Umbilical cord (tissue), 2 donors: ENCODE measurements at places on chromosomes 4 and X.

GRCh38 chrX:619451-619811 lies 11.2 kb upstream of the SHOX start:
- DNase-seq, result no peak

DNA sequence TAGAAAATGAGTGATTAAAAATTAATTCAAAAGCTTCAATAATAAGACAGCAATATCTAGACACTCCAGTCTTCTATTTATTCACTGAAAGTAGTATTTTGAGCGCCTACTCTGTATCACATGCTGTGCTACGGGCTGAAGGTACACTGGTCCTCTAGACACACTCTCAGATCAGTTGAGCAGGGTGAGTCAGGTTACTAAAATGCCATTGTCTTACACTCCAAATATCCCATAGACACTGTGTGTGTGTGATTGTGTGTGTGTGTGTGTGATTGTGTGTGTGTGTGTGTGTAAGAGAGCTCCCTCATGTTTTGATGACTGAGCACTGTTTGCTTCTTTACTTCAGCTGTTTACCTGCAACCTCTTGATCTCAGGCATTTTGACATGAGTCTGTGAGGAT lies 342.8 kb upstream of the BOD1L1 start:
- DNase-seq, result no peak

DNA sequence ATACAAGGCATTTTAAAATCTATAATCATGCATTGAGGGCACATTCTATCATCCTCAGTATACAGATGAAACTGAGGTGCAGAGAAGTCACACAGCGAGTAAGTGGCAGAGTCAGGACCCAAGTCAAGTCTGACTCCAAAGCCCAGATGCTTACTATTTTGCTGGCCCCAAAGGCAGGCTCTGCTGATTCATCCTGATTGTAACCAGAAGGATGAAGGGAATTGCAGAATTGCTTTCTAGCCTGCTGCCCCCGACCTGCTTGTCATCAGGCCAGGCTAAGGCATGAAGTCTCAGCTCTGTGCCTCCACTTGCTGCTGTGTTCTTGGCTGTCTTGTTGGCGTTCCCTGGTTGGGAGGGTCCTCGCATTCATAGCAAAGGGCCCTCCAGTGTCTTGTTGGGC lies 62.7 kb downstream of the SLC9A6 start:
- DNase-seq, result no peak

- DNase-seq, result no peak
Measured at GRCh38 chr4:127783955-127784770, 2.0 kb downstream of the HSPA4L start.

- DNase-seq, result no peak
Measured at GRCh38 chr4:158155656-158156356, 17.0 kb downstream of the GASK1B start.

DNA sequence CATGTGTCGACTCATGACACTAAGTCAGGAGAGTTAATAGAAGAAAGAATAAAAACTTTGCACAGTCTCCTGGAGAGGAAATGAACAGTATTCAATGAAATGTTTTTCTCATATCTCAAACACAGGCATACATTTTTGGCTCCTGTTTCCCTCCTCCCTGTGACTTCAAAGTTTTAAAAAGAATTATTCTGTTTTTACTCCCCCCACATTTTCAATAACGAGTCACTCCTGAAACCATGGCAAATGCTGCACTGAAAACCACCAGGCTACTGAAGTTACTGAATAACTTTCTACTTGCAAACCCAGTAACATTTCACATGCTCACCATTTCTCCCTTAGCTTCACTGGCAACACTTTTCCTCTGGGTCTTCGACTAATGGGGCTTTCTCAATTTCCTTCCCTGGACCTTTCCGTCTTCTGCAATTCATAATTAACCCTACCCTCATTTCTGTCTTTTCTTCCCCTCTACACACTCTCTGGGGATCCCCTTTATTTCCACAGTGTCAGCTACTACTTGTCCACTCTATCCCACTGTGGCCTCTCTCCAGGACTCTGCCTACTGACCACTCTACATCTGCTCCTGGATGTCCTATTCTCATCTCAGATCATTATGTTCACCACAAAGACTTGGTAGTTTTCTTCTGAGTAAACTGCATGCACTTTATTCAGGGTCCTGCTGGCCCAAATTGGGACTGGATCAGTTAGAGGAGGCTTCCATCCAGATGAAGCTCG lies 225.8 kb upstream of the ETNPPL start:
- no peak for DNase-seq

- no peak for DNase-seq
Measured at GRCh38 chrX:37075892-37076595, 67.9 kb downstream of the FAM47C start.

GRCh38 chr4:38949411-38950051 lies 81.9 kb downstream of the FAM114A1 start:
- DNase-seq, result no peak

DNA sequence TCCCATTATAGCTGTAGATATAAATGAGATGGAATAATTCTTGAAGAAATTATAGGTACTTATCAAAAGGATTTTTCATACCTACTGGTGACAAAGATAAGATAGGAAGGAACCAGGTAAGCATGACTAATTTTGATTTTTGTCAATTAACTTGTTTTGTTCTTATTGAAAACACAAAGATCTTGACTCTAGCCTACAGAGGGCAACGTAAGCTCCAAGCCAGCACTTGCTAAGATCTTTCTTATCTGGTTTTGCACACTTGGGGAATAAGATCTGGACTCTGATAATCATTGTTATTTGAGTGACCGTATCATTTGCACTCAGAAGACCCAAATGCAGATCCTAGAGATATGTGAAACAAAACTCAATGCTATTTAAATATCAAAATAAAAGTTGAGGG lies 223.4 kb downstream of the VEGFC start:
- DNase-seq, result no peak

DNA sequence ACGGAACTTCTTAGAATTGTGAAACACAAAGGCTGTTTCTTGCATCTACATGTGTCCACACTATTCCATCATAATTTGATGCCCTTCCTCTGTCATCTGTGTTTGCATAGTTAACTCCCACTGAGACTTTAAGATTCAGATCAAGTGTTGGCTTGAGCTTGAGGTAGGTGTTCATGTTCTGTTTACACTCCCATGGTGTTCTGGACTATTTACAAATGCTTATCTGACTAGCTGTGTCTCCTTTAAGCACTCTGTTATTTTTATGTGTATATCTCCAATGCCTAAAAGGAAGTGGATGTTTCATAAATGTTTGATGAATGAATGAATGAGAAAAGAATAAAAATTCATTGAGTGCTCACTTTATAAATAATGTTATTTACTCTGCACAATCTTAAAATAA lies 622.7 kb downstream of the RAB28 start:
- no peak for DNase-seq

DNA sequence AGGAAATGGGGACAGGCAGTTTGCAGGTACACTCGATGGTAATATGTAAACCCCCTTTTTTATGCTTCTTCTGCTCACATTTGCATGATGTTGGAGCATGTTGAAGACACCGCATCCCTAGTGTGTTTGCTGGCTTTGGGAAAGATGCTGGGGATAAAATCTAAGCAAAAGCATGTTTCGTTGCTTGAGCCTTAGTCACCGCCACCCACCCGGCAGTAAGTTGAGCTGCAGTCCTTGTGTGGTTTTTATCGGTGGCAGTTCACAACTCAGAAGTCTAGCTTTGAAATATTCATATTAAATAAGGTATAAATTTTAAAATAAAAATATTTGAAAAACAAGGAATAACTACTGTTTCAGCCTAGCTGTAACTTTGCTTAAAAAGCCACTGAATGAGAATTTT lies 21.7 kb upstream of the MND1 start:
- no peak for DNase-seq

GRCh38 chrX:23118163-23118562 lies 118.4 kb downstream of the DDX53 start:
- DNase-seq, result no peak

GRCh38 chrX:46803140-46803539 lies 33.7 kb upstream of the RP2 start:
- no peak for DNase-seq

GRCh38 chr4:22653752-22654151 lies 39.0 kb upstream of the GBA3 start:
- no peak for DNase-seq

GRCh38 chr4:117334451-117335188 lies 249.2 kb upstream of the TRAM1L1 start:
- DNase-seq, result no peak

DNA sequence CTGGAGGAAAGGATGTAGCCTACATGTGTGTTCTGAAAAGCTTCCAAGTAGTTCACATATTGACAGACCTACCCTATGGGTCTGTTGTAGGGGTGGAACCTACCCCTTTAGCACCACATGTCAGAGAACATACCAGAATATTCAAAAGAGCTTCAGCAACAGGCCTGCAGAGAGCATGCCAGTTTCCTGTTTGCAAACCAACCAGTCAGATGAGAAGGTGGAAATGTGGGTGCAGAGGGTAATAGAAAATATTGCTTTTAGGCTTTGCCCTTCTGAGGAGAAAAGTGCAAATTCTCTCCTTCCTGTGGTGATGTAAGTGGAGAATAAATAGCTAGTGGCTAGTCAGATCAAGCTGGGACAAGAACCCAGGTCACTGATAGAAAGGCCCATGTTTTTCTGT lies 16.4 kb downstream of the INTS6L start:
- DNase-seq, result no peak

DNA sequence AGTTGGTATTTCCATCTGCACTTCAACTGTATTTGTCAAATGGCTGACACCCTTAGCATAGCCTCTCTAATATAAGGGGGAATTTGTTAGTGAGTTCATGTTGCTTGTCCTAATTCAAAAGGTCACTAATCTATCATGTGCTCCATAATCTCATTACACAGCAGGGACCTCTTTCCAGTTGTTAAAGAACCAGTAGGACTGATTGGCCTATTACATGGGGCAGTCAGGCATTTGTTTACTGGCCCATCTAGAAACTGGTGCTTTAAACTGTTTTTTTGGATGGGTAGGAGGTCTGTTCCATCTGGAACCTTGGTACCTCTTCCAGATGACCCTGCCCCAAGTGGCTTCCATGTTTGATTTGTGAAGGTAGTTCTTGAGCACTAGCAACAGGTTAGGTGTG lies 11.4 kb downstream of the ANK2 start:
- no peak for DNase-seq

GRCh38 chr4:56701161-56701480 lies 20.0 kb upstream of the HOPX start:
- DNase-seq, result no peak

GRCh38 chr4:47500776-47501175 lies 15.7 kb downstream of the ATP10D start:
- DNase-seq, result no peak

DNA sequence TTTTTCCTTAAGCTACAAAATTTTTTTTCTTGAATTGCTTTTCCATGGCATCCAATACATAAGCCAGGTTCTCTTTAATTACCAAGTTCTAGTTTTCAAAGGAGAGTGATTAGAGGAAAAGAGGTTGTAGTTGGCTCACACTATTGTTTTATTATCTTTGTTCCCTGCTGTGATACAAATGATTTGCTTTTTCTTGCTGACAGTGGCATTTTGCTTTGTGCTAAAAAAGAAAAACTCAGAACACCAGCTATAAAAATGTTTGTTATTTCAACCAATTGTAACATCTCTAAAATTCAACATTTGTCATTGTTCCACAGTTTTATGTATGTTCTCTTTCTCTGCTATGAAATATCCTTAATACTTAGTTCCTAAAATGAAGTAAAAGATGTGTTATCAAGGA lies 1817.2 kb downstream of the STIM2 start:
- DNase-seq, result no peak

DNA sequence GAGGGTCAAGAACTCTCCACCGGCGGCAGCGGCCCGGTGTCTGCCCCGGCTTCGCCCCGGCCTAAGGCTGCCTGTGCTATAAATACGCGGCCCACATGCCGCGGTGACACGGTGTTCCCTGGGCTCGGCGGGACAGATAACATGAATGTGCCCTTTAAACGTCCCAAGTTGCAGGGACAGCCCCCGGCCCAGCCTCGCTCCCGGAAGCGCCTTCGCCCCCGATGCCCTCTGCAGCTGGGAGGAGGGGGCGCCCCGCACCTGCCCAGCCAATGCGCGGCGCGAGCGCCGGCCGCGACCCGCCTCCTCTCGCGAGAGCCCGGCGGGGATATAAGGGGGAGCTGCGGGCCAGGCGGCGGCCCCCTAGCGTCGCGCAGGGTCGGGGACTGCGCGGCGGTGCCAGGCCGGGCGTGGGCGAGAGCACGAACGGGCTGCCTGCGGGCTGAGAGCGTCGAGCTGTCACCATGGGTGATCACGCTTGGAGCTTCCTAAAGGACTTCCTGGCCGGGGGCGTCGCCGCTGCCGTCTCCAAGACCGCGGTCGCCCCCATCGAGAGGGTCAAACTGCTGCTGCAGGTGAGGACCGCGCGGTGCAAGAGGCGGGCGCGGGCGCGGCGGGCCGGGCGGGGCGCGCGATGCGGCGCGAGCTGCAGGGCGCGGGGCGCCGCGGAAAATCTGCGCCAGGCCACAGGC lies at the start of gene SLC25A4:
SLC25A4 (plus strand) TSS at position 355 of the 689 bp plus-strand sequence; CDS start at position 462, 107 bp downstream.
- DNase-seq, result peak; percentile 74

DNA sequence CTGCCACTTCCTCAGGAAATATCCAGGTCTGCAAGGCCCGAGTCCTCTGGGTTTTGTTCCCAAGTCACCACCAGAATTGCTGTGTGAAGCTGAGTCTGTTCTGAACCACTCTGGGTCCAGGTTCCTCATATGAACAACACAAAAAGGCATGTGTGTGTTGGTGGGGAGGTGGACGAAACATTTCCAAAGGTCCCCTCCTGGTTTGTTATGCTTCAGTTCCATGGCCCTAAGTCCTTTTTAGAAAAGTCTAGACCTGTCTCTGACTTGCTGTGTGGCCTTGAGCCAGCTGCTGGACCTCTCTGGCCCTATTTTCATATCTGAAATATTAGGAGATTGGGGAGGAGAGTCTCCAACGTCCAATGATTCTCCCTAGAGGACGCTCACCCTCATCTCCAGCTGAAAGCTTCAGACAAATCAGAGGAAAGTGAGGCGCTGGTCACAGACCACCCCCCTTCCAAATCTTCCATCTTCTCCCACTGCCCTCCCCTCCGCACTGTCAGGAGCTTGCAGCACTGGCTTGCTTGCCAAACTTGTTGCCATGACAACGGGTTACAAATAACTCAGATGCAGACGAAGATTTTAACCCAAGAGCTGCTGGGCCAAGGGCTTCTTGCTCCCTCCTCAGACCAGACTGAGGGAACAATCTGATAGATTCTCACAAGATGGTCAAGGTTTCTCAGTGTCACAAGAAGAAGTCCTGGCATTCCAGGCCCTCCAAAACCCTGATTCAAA lies 64.5 kb downstream of the SMC1A start:
- peak; percentile 19 for DNase-seq

DNA sequence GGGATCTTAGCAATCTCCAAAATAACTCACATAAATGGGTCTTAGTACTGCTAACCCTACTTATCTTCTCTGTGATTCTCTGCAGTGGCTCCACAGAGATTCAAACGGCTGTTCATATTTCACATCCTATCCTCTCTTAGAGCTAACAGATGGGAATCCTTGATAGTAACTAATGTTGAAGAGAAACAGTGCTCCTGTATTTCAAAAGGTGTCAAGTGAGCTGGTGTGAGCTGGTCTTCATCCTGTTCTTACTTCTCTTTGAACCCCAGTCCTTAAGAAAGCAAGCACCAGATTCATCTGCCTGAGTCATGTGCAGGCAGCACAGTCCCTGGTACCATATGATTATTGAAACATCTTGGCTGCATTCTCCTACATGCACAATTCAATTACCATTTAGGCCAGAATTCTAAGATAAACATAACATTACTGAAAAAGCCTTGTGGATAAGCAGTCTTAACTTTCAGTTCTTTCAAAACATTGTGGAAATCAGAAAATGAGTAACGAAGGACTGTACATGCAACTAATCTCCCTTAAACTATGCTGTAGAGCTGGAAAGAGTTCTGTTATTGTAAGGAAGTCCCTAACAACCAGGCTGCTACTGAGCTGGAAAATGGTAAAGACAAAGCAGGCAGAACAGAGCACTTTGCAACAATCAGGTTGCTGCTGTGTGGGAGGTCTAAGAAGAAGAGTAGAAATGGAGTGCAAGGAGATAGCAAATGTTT lies 153.1 kb downstream of the NPNT start:
- DNase-seq, result peak; percentile 92
